ENCODE measurements at places on chromosomes 2 and 18.

DNA sequence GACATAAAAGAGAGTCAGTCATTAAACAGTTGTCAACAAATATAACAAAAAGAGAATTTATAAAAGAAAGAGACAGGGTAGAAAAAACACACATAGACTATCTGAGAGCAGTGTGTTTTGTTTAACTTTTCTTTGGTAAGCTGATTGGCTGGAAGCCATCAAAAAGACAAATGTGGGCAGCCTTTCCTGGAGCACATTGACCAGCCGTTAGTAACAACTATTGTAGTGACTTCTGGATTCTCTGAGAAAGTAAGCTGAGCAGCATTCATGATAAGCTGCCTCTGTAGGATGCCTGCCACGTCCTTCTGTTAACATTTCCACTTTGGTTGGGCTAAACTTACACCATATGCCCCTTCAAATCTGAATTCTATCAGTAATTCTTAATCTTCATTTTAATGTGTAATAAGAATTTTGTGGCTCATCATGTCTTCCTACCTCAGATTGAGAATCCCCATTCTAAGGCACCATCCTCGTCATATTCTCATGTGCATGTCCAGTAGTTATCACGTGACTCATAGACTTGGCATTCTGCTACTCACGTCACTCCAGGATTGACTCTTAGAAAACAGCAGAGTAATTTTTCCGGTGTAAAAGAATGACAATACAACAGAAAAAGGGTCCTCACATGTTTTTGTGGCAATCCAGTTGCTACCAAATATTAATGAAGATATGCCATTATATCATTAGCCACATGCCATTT is 43.4 kb upstream of the DNAJC10 start:
- peak; percentile 65 for DNase-seq

DNA sequence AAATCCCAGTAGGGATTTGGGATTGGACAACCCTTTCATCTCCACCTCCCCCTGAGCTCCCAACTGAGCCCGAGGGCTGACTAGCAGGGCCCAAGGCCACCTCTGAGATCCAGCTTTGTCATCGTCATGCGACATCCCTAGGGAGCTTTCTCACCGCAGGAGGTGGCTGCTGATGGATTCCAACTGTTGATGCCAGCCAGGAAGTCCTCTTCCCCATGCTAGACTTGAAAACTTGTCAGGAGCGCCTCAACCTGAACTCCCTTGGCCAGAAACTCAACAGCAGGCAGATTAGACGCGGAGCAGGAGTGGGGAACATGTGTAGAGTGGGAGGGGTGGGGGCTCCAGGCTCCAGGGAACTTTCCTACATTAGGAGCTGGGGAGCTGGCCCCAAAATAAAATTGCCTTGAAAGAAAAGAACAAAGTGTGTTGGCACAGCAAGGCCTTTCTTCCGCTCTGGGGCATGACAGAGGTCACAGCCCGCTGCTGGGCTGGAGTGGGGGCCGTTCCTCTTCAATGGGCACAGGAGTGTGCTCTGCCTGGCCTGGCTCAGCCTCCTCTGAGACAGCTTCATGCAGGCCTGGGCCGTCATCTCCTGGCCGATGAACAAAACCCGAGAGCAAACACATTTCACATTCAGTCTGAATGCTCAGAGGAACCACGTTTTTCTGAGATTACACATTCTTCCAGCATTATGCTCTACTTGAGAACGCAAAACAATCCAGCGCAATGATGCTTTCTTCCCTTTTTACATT is 34.5 kb downstream of the EMILIN2 start:
- peak; percentile 27 for DNase-seq

DNA sequence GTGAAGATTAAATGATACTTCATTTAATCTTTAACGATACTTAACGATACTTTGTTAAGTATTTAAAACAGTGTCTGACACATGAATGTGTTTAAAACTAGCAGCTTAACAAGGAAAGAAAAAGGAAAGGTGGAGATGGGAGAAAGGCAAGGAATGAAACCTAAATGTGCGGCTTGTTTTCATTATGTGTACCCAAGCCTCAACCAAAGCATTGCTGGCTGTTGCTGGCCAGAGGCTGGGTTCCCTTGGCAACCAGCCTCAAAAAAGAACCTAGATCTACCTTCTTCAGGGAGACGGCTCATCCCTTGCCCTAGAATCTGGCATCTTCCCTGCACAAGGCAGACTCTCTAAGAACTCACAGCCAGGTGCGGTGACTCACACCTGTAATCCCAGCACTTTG is 13.8 kb upstream of the PCBP1 start:
- DNase-seq, result no peak

DNA sequence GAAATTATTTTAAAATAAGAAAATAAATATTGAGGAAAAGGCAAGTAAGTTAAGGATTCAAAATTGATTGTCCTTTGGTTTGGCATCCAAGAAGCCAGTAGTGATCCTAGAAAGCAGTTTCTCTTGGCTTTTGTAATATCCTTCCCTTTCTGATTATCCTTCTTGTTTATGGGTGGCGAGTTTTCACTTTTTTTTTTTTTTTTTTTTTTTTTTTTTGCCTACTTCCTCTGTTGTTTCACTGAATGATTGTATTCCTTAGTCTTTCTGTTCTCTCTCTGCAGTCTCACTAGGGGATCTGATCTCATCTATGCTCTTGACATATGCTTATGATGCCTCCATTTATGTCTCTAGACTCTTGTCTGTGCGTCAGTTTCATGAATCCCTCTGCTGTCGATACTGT is 4.2 kb downstream of the NAPG start:
- DNase-seq, result no peak

GRCh38 chr2:38279201-38279600 is 97.9 kb downstream of the ATL2 start:
- no peak for DNase-seq

GRCh38 chr2:20165677-20166509 is 59.0 kb downstream of the SDC1 start:
- no peak for DNase-seq

- no peak for DNase-seq
Measured at GRCh38 chr2:115584507-115584906, 1142.1 kb downstream of the DPP10 start.

DNA sequence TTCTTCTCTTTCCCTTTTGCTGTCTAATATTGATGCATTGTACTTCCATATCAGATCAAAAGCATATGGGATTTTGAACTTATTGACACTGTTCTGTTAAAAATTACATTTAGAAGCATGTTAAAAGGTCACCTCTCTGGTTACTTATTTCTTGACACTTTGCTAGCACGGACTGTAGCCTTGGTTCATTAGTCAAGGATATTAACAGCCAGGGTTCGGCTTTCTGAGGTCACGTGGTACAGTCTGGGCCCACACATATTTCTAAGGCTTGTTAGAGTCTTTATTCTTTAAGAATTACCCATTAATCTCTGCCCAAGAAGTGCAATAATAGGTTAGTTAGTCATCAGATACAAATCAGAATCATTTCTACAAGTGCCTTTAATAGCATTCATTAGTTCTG is 1035.8 kb upstream of the FANCL start:
- no peak for DNase-seq

DNA sequence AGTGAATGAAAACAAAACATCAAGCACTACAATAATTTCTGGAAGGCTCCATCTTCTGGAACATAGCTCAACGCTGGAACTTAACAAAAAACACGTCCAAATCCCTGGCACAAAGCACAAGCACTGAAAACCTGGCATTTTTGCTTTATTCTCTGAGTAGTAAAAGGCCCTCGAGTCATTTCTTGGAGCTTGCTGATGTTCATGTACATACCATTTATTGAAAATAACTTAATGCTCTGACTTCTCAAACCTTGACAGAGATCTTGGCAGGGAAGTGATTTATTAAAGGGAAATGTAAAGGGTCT is 76.5 kb upstream of the STK17B start:
- DNase-seq, result no peak

DNA sequence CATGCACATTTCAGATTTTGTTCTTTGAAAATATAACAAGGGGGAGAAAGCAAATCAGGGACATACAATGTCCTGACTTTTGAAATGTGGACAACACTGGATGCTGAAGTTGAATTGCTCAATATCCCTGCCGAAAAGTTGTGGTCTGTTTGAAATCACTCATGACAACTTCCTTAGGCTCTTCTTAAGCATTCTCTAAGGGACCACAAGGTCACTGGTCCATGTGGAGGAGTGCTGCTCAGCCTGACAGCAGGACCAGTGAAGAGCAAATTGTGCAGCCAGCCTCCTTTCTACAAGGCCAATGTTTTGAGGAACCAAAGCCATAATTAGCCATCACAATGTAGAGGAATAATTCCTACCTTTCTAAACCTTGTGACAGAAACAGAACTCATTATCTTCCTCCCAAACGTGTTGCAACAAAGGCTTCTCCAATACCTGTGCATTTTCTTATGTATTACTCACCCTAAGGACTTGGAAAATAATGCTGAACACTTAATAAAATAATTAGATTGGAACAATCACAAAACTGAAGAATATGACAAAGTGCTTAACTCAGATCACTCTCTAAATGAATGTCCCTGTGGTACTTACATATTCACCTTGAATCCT is 1477.6 kb upstream of the NXPH2 start:
- DNase-seq, result no peak

DNA sequence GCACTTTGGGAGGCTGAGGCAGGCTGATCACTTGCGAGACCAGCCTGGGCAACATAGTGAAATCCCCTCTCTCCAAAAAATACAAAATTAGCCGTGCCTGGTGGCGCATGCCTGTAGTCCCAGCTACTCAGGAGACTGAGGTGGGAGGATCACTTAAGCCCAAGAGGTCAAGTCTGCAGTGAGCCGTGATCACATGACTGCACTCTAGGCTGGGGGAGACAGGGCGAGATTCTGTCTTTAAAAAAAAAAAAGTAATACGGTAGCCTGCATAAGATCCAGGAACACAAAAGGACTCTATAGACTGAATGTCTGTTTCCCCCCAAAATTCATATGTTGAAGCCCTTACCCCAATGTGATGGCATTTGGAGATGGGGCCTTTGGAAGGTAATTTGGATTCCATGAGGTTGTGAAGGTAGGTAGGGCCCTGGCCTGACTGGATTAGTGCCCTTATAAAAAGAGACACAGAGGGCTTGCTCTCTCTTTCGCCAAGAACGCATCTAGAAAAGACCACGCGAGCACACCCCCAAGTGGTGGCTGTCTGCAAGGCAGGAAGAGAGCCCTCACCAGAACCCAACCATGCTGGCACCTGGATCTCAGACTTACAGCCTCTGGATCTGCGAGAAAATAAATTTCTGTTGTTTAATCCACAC is 17.0 kb downstream of the MBOAT2 start:
- no peak for DNase-seq

DNA sequence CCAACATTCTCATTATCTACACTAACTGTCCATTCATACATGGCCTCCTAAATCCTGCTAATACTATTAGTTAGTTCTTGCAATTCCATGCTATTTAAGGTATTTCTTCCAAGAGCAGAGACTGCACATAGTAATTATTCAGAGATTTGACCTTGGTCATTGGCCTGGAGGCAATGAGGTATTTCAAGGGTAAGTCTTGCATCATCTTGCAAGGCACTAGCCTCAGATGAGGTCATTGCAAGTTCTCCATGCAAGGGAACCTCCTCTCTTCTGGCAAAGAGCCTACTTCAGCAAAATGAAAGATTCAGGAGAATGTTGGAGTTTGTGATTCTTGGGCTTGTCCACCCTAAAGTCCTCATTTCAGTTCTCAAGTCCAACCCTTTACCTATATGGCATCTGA is 48.5 kb upstream of the IKZF2 start:
- no peak for DNase-seq

DNA sequence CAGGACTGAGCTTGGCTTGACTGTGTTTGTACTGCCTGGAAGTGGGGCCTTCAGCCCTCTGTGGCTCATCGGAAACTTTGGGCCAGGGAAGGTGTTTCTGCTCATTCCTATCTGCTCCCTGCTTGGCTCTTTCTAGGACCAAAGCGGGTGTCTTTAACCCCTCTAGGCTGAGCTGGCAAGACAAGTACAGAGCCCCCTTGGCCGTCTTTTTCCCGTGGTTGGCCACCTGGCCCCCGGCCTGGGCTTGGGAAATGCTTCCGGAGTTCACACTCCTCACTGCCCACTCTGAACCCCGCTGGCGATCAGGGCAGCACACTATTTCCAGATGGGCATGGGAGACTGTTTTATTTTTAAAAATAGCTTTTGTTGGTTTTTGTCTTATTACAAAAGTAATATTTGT is 243.0 kb downstream of the DYSF start:
- no peak for DNase-seq

- DNase-seq, result no peak
Measured at GRCh38 chr2:128162266-128162665, 71.3 kb downstream of the UGGT1 start.

DNA sequence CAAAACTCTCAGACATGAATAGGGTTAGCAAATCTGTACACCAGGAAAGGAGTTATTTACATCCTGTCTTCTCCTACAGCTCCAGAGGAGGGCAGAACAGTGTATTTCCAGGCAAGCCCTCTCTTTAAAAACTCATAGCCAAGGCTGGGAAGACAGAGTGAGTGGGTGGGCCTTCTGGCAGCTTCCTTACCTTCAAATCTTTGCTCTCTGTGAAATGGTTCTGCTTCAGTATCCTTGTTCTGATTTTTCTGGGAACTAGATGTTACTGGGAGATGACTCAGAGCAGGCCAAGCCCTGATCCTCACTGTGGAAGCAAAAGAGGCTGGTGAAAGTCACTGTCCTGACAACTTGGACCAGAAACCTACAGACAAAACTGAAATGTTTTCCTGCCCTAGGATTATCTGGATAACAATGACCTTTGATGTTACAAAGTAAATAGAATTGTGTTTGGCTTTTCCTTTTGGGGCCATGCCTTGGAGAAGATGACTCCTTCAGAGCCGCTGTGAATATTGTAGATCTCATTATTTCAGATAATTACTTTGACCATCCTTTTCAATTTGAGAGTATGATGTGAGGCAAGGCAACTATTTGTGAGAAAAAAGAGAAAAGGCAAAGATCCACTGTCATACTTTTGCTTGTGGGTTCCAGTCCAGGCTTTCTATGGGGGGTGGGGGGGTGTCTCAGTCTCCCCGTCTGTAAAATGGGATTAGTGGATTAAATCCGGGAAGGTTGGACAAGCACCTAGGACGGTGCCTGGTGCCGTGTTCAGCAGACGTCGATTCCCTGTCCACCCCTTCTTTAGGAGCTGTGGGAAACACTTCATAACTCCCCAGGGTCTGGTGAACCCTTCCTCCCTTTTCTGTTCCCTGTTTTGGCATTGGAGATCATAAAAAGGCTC is 644 bp upstream of the QPCT start:
- peak; percentile 18 for DNase-seq

DNA sequence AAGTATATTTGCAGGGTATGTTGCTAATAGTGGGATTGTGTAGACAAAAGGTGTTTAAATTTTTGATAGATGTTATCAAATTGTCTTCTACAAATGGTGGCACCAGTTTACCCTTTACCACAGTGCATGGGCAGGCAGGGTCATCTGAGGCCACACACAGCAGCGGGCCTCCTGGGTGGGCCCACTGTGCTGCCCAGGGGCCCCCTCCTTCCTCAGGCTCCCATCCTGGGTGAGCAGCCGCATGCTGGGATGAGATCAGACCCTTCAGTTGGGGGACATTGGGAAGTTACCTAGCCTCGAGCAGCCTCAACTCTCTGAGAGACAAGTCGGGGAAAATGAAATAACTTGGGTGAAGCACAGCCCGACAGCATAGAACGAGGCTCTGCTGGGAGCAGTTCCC is 9.7 kb downstream of the MYO7B start:
- DNase-seq, result no peak

GRCh38 chr2:37610638-37611289 is 60.7 kb downstream of the CDC42EP3 start:
- DNase-seq, result no peak

GRCh38 chr2:101828673-101829334 is 131.3 kb downstream of the MAP4K4 start:
- DNase-seq, result no peak

GRCh38 chr2:10617241-10617640 is 72.5 kb downstream of the NOL10 start:
- DNase-seq, result no peak

GRCh38 chr2:106703161-106703560 is 182.8 kb downstream of the ST6GAL2 start:
- no peak for DNase-seq

All from A172 (cell line).